ENCODE measurements at places on chromosomes 12 and 14.
A peak's percentile ranks its signal among the peaks of the same experiment; 100 is the strongest.

DNA sequence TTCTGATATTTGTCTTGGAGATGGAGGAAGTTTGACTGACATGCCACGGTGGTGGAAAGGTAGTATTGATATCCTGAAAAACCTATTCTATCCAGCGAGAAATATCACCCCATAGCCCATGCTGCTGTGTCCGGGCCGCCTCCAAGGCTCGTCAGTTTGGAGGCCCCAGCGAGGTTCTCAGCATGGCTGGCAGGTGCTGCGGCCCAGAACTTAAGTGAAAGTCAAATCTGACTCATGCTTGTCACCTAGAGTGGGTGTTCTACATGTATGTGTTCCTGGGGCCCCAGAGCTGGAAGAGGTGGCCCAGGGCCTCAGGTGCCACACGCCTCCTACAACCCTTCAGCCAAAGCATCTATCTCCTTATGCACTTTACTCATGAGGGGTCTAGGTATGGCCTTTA, 92.9 kb downstream of the GCH1 start:
- DNase-seq, result no peak

GRCh38 chr12:88644946-88645702, 64.9 kb upstream of the KITLG start:
- no peak for DNase-seq

GRCh38 chr14:60632777-60633176, 16.5 kb downstream of the SIX1 start:
- DNase-seq, result no peak

- peak; percentile 16 for DNase-seq
Measured at GRCh38 chr12:28057856-28058615, 85.5 kb upstream of the PTHLH start.

- peak; percentile 64 for DNase-seq
Measured at GRCh38 chr14:75306927-75307699, 28.5 kb downstream of the FOS start.
